KBM-7 (cell line): ENCODE measurements at places on chromosomes 3 and 15.
A peak's percentile ranks its signal among the peaks of the same experiment; 100 is the strongest.

GRCh38 chr3:196166741-196167140 is 44.5 kb downstream of the ZDHHC19 start:
- DNase-seq, result no peak

- no peak for DNase-seq
Observed at GRCh38 chr3:37918627-37919026, 56.9 kb downstream of the CTDSPL start.

DNA sequence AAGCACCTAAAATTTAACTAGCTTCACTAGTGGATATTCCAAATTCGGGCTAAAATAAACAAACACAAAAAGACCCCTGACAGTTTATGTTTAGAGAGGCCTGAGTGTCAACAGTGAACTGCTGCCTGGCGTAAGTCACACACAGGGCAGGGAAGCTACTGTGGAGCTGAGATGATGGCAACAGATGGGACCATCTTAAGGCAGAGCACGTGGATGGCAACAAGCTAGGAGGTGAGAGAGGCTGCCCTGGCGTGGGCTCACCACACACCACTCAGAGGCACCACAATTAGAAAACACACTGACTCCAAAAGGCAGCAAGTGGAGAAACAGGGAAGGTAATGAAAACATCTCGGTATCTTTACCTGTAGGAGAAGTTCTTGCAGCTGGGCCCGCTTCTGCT is 93.3 kb downstream of the ATP1B3 start:
- DNase-seq, result no peak

DNA sequence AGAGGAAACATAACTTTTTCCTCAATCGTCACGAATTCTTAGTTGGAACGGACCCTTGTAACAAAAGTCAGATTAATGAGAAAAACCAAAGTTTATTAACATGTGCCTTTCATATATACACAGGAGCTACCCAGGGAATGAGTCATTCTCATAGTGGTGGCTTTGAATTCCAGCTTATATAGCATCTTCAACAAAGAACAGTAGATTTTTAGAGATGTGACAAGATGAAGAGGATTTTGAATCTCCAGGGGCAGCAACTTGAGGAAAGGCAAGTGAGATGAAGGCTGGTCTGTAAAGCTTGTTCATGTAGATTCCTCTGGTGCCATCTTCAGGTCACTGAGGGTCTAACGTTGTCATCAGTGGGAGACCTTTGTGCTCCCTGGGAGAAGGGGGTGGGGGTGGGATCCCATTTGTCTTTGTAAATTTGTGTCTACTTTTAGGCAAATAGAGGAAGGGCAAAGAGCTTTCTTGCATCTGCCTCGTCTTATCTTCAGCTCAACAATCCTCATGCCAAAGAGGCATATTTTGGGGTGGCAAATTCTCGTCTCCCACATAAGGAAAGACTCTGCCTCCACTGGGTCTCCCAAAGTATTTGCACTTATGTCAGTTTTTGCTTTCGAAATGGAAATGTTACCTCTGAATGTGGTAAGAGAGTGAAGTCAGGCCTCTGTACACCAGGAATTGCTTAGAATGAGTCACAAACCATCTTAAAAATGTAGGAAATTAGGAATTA is 29.5 kb downstream of the CLEC3B start:
- DNase-seq, result peak; percentile 63

GRCh38 chr15:33168444-33168843 is 26.1 kb downstream of the FMN1 start:
- DNase-seq, result no peak

DNA sequence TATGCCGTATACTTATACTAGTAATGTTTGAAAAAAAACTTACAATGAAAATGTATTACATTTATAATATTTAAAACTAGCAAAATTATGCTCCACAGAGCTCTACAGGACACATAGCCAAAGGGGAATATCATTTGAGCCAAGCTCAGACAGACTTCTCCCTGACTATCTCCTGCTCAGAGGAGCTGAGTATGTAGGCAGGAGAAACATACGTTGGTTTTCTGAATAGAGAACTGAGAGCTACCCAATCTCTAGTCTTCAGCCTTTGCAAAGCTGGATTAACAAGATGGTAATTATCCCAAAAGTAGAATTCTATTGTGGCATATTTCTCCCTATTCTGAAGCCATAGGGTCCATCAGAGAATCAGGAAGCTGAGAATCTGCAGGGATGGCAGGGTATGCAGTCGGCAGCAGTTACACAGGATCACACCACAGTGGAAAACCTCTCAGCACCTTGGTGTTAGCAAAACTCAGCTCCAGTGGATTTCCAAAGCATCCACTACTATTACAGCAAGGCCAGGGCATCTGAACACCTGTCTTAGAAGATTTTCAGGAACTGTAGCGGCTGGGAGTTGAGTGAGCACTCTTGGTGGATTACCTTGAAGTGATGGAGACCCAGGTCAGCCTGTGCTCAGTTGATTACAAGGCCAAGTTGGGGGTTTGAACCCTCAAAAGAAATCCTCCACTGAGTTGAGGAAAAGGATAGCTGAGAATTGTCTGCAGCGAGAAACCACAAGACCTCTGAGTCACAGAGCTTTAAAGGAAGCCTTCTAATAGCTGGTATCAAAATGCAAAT is 30.1 kb downstream of the GPR15 start:
- no peak for DNase-seq

DNA sequence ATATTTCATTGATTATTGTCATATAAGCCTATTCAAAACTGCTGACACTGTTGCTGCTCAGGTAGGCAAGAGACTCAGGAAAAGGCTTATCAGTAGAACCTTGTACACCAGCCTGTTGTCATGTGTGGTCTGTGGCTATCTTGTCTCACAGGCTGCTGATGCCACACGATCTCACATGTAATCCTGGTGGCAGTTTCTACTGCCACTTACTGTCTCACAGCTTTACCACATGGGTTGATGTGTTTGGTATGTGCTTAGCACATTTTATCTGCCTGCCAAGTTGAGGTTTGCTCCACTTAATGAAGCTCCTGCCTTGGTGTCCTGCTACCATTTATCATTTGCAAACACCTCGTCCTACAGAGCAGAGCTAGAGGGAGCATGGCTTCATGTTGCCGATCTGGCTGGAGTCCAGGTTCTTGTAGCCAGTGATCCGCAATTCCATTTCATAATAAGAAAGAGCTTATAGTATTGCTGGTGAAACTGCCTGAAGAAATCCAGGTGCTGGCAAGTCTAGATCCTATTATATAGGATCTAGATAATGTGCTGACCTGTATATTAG is 637.9 kb downstream of the NLGN1 start:
- no peak for DNase-seq

DNA sequence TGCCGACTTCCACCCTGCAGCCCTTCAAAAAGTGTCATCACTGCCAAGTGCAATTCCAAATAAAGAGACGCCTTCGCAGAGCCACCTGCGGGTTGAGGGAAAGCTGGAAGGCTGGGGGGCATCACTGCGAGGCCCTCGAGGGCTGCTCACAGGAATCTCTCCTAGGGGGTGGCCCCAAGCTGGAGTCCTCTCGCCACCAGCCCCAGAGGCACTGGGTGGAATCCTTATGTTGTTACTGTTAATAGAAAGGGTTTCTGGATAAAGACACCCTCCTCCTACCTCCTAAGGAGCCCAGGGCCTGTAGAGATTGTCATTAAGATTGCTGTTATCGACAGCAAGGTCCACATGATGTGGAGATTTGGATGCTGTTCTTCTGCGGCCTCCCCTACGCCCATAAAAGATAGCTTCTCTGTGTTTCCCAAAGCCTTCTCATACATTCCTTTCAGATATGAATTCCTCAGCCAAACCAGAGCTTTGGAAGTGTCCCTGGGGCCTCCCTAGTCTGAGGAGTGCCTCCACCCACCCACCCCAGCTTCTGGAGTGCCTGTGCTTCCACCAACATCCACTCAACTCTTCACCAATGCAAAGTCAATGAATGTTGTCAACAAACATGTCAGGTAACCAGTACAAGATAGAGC is 512.7 kb downstream of the SHQ1 start:
- DNase-seq, result no peak

- no peak for DNase-seq
Observed at GRCh38 chr15:68687136-68687735, 108.4 kb downstream of the CORO2B start.

DNA sequence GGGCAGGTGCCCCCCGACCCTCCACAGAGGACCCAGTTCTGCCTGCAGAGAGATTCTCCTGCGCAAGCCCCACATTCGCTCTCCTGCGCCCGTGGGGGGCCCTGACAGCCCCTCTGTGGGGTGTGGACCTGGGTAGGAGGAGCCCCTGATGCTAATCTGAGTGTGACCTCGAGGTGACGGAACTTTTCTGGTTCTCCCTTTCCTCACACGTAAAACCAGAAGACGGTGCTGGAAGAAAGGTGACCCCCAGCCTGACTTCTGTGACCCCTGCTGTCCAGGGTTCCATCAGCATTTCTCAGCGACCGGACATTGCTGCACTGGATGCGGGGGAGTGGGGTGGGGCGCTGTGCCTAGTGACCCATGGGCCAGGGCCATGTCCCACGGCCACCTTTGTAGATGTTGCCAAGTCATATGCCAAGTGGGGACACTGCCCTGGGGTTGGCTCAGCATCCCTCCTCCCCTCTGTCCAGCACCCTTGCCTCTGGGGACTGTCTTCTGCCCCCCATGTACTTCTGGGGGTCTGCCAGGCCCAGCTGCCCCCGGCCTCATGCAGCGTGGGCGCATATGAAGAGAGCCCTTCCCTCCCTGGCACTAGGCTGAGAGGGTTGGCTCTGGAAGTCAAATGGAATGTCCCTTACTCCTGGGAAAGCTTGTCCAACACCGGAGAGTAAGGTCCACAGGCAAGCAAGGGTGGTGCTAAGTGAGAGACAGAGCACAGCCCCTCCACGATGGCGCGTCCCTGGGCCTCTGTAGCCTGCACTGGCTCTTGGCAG is 129.1 kb upstream of the MEF2A start:
- DNase-seq, result no peak

DNA sequence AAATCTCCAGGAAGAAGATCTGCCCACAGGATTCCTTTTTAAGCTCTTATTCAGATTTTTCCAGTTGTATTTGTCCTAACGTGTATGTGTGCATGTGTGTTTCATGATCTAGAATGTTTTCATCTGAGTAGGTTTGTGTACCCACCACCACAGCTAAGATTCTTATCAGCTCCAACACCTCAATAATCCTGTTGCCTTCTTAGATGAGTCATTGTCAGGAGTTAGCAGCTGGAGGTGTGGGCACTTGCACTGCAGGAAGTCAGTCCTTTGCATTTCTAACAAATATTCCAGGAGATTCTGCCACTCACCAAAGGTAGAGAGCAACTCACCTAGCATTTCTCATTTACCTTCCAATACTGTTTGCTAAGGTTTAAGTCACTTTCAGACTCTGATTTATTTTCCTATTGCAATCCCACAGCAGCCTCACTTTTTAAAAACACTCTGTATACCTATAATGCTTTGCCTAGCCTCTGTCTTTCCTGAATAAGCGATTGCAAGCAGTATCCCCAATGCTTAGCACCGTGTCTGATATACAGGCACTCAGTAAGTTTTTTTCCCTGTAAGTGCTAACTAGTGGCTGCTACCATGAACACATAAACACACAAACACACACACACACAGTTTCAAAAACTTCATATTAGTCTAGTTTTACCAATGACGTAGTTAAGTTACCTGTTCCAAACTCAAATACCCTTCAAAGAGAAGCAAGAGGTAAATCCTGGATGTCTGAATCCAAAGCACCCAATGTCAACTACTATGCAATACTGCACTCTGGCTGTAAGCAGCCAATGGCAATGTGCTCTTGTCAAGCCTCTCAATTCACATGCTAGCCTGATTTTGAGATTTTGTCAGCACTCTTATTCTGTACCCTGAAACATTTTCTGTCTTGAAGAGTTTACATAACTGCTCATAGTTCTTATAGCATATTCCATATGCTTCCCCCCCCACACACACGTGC is 713.5 kb upstream of the LMCD1 start:
- no peak for DNase-seq

GRCh38 chr3:129356756-129357425 is 71.5 kb downstream of the EFCAB12 start:
- no peak for DNase-seq

DNA sequence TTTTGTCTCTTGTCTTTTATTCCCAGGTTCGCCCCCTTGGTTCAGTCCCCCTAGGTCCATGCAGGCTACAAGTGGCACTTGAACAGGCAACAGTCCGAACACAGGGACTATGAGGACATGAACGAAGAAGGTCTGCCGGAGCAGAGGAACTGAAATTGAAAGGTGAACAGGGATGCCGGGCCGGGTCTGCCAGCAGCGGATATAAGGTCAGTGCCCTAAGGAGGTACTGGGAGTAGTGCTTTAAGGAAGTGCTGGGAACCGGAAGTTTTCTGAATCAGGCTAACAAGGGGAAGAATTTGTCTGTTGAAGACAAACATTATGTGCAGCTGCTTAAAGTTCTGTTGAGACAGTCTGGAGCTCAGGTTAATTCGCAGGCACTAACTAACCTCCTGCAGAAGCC is 46.8 kb downstream of the LSM3 start:
- DNase-seq, result peak; percentile 76

GRCh38 chr15:96171853-96172296 is 158.6 kb upstream of the NR2F2 start:
- DNase-seq, result no peak

DNA sequence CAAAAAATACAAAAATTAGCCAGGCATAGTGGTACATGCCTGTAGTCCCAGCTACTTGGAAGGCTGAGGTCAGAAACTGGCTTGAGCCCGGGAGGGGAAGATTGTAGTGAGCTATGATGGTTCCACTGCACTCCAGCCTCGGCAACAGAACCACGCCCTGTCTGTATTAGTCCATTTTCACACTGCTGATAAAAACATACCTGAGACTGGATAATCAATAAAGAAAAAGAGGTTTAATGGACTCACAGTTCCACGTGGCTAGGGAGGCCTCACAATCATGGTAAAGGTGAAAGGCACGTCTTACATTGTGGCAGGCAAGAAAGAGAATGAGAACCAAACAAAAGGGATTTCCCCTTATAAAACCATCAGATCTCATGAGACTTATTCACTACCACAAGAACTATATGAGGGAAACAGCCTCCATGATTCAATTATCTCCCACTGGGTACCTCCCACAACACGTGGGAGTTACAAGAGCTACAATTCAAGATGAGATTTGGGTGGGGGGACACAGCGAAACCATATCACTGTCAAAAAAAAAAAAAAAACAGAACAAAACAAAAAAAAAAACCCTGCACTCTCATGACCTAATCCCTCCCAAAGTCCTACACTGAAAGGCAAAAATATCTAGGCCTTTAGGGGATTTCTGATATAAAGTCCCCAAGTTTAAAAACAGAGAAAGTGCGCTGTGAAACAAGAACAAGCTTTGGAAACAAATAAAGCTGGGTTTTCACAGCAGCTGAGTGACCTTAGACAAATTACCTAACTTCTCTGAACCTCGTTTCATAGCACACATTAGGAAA is 224.7 kb downstream of the IGSF11 start:
- no peak for DNase-seq

GRCh38 chr3:187942658-187943241 is 197.5 kb upstream of the BCL6 start:
- no peak for DNase-seq

GRCh38 chr3:126475413-126476114 is at the start of gene ZXDC:
Gene ZXDC (minus strand): TSS chr3:126475891. CDS start chr3:126475865, 26 bp downstream.
- peak; percentile 87 for DNase-seq

- no peak for DNase-seq
Observed at GRCh38 chr3:56800832-56801661, 702 bp downstream of the ARHGEF3 start.

DNA sequence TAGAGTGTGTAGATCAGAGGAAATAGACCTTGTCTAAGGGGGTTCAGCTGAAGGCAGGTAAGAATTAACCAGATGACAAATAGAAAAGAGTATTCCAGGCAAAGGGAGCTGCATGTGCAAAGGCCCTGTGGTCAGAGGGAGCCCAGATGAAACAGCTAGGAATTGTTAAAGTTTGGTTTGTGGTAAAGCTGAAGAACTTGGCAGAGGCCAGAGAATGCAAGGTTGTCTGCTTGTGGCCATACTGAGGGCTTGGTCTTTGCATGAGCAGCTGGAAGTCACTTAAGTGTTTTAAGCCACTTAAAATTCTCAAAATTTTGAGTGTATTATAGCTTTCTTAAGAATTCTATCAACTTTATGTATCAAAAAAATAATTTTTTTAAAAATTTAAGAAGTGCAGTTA is 116.5 kb downstream of the NEK10 start:
- no peak for DNase-seq
